ENCODE measurements at places on chromosomes 2 and 18.

GRCh38 chr2:158457092-158457825 is 507 bp downstream of the PKP4 start:
- DNase-seq = peak; percentile 53

- DNase-seq = no peak
Measured at GRCh38 chr2:42792583-42793333, at the start of gene HAAO. HAAO (minus strand) TSS chr2:42792583; CDS start chr2:42792536, 47 bp downstream.

DNA sequence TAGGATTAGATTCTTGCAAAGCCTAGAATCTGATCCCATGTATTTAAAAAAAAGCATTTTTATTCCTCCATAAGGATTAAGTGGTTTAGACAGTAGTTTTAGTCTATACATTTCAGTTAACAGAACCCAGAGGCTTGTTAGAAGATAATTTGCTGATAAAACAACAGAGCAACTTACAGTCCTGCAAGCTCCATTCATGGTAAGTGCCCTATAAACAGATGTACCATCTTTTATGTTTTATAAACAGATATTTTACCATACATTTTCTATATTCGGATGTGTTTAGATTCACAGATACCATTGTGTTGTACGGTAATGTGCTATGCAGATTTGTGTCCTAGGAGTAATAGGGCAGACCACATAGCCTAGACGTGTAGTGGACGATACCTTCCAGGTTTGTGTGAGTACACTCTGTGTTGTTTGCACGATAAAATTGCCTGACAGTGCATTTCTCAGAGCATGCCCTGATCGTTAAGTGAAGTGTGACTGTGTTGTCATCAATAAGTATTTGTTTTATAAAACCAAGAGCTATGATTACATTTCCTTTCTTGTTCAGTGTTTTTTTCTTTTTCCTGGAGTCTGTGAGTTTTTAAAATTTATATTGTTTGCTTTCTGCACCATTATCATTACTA is 54.2 kb downstream of the CERS6 start:
- no peak for DNase-seq

GRCh38 chr18:57543560-57543959 is 42.9 kb downstream of the FECH start:
- peak; percentile 69 for DNase-seq

GRCh38 chr18:73684647-73685046 is 463.0 kb downstream of the FBXO15 start:
- no peak for DNase-seq

DNA sequence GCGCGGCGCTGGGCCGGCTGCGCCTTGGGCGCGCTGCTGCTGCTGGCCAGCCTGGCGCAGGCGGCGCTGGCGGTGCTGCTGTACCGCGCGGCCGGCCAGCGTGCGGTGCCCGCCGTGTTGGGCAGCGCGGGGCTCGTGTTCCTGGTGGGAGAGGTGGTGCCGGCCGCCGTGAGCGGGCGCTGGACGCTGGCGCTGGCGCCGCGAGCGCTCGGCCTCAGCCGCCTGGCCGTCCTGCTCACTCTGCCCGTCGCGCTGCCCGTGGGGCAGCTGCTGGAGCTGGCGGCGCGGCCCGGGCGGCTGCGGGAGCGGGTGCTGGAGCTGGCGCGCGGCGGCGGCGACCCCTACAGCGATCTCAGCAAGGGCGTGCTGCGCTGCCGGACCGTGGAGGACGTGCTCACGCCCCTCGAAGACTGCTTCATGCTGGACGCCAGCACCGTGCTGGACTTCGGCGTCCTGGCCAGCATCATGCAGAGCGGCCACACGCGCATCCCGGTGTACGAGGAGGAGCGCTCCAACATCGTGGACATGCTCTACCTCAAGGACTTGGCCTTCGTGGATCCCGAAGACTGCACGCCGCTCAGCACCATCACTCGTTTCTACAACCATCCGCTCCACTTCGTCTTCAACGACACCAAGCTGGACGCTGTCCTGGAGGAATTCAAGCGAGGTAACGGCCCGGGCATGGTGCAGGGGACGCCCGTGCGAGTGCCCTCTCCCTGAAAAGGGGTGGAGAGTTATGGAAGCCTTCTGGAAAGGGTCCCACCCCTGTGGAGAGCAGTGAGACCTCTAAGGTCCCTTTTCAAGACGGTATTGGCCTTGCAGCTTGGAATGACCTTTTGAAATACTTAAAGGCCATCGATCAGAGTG is 1.0 kb downstream of the CNNM3 start:
- peak; percentile 29 for DNase-seq

- DNase-seq = no peak
Measured at GRCh38 chr2:70560442-70560841, 6.8 kb upstream of the TGFA start.

DNA sequence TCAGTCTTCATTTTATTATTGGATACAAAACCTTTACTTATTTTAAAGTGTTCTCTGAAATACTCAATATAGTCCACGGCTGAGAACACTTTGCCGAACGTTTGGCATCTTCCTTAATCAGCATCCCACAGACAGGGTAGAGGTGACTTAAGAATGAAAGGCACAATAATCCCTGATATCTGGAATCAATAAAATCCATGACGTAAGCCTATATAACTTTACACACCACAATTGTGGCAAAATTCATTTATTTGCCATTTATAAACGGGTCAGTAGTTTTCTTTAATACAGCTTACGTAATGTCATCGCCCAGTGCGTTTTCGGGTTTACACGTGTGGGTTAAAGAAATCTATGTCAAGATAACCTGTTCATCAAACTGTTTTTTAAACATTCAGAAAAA is 1.3 kb downstream of the MGAT4A start:
- DNase-seq = no peak

Data from NCI-H1092 treated with DMSO at 0.1 percent for 48 hours (cell line).